ENCODE measurements at places on chromosomes 3 and 15. TPM values are rescaled to one million over a fixed set of nuclear protein-coding genes. Genes with fewer than 3 reads are reported as not detected.

GRCh38 chr15:57947781-57948180 lies 117.7 kb downstream of the ALDH1A2 start:
- no peaks in the 10 kb centered on the region for H3K4me1 ChIP-seq
- no peaks in the 10 kb centered on the region for H3K36me3 ChIP-seq
- no peak overlapping the region for H3K4me3 ChIP-seq
- DNase-seq, result no peak
- no peak overlapping the region for H3K27ac ChIP-seq

GRCh38 chr3:70360979-70361760 lies 48.7 kb upstream of the MDFIC2 start:
- H3K36me3 ChIP-seq, result no peaks in the 10 kb centered on the region
- no peaks in the 10 kb centered on the region for H3K27me3 ChIP-seq
- H3K27ac ChIP-seq, result no peak overlapping the region
- H3K4me1 ChIP-seq, result no peaks in the 10 kb centered on the region
- peak; percentile 19 for DNase-seq

DNA sequence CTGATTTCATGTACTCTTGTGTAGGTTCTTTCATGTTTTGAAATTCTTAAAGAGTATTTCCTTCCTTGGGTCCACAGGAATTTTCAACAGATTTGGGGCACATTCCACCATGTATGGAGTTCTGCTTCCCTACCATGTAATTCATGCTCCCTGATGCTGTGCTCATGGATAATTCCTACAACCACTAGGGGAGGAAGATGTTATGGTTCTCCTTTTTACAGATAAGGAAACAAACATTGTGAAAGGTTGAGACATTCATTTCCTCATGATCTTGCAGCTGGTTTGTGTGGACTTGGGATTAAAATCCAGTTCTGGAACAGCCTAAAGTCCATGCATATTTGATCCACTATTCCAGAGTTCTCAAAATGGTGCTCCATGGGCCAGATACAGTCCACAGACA lies 174.9 kb upstream of the FRMD4B start:
- no peak for DNase-seq
- H3K27me3 ChIP-seq, result no peaks in the 10 kb centered on the region
- no peaks in the 10 kb centered on the region for H3K36me3 ChIP-seq
- H3K4me1 ChIP-seq, result no peaks in the 10 kb centered on the region
- no peak overlapping the region for H3K4me3 ChIP-seq

GRCh38 chr3:217948-218347 lies 21.4 kb downstream of the CHL1 start:
- no peak overlapping the region for H3K27ac ChIP-seq
- H3K27me3 ChIP-seq, result no peaks in the 10 kb centered on the region
- no peak overlapping the region for H3K4me3 ChIP-seq
- no peak for DNase-seq

Gene PLSCR5
- total RNA-seq, result not detected

Gene MBNL1
- total RNA-seq, result 247 TPM
